ENCODE measurements at places on chromosomes 1 and 21.

GRCh38 chr1:181969902-181970301 is 91.6 kb downstream of the ZNF648 start:
- no peak for DNase-seq

DNA sequence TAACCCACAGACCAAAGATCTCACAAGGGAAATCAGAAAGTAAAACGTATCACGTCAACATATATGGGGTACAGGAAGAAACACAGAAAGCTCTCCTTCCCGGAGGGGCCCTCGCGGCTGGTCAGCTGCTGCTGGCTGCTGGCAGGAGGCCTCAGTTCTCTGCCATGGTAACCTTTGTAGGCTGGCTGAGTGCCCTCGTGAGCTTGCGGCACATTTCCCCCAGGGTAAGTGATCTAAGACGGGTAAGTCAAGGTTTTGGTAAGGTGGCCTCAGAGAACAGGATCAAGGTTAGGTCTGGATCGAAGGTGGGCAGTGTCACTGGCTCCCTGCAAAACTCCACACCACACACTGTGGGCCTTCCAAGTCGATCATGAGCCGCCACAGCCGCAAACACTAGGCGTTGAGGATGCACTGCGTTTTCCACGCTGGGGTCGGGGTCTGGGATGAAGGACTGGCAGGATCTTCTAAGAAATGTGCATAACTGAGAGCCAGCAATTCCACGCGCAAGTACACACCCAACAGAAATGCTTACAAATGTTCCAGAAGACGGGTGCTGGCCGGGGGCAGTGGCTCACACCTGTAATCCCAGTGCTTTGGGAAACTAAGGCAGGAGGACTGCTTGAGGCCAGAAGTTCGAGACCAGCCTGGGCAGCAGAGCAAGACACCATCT is 33.9 kb downstream of the WDR4 start:
- no peak for DNase-seq

DNA sequence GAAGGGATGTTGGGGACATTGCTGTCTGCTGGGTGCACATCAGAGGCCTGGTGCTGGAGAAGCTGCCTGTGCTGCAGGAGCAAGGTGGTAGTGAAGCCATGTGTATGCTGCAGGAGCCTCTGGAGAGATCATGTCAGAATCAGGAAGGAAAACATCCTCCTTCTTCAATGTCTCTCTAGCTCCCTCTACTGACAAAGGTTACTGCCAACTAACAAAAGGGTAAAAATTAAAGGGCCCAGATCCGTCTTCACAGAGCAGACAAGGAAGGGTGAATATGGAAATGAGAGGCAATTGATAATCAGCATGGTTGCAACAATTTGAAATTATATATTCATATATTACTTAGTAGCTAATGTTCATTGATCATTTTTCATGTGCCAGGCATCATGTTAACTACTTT is 32.2 kb downstream of the FAM177B start:
- DNase-seq, result no peak

DNA sequence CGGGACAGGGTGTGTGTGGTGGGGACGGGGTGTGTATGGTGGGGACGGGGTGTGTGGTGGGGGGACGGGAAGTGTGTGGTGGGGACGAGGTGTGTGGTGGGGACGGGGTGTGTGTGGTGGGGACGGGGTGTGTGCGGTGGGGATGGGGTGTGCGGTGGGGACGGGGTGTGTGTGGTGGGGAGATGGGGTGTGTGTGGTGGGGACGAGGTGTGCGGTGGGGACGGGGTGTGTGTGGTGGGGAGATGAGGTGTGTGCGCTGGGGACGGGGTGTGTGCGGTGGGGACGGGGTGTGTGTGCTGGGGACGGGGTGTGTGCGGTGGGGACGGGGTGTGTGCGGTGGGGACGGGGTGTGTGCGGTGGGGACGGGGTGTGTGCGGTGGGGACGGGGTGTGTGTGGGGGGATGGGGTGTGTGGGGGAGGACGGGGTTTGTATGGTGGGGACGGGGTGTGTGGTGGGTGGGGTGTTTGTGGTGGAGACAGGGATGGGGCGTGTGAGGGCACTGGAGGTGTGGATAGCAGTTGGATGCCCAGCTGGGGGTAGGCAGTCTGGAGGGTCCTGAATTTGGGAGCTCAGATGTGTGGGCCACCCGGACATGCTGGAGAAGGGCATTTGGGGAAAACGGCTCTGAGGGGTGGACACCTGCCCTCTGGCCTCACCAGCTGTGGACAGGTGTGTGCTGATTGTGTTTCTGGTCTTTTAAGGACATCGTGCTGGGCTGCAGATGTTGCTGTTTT is 16.9 kb downstream of the IBA57 start:
- DNase-seq, result no peak

DNA sequence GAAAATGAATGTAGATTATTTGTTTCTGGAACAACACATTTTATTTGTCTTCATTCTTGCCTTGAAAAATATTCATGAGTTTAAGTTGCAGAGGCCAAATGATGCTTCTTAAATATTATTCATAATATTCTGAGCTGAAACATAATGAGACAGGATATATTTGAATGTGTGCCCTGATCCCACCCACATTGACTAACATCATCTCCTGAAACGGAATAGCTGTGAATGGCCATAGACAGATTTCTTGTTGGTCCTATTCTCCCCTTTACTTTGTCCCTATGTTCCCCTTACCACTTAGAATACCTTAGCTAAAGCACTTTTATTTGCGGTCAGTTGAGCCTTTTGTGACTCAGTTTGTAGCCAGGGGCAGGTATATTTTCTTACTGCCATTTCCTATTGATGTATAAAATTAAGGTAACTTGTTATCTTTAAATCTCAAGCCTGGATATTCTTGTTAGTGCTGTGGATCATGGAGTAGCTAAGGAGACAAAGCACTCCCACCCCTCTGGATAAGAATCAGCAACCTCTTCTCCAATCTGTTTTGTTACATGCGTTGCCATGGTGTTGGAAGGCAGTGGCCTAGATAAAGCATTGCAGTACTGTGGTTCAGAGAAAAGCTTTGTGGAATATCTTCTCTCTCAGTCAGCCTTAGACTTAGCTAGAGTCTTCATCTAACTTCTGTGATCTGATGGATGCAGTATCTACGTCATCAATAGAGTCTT is 478.5 kb upstream of the DEPDC1 start:
- no peak for DNase-seq

Data from GM23248 (cell line).